ENCODE measurements at places on chromosomes 6 and 20. TPM values are rescaled to one million over a fixed set of nuclear protein-coding genes. Genes with fewer than 3 reads are reported as not detected.

DNA sequence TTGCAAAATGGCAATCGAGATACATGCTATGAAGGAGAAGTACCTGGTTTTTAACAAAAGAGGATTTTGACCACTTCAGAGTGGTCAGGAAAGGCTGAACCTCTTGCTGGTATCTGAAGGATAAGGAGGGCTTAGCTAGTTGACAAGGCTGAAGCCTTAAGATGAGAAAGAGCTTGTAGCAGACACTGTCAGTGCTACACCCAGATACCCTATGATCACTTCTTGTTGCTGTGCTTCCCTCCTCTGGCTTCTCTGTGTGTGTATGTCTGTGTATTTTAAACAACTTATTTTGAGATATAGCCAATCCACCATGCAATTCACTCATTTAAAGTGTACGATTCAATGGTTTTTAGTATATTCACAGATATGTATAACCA, 38.9 kb upstream of the TGM2 start:
- H3K4me1 ChIP-seq: peaks cover 4% of the 10 kb centered on the region
- H3K27me3 ChIP-seq: no peaks in the 10 kb centered on the region
- no peaks in the 10 kb centered on the region for H3K36me3 ChIP-seq
- no peak for DNase-seq
- H3K27ac ChIP-seq: no peak overlapping the region

DNA sequence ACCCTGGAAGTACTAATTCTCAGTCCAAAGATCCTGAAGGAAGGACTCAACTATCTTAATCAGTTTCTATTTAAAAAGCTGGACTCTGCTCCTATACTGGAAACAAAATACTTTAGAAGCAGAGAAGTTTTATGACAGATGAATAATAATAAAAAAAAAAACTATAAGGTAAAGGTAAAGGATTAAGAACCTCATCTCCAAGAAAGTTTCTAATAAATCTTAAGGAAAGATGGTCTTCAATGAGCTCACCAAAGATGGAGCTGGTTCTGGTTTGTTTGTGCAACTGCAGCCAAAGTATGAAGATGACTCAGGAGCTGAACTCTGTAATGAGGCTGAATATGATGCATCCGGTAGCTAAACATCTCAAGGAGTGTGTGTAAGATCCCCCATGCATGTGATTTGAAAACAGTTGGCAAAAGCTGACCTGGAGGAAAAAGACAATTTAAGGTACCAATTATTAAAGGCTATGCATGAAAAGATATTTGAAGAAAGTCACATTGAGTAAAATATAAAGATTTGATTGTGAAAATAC, 25.2 kb downstream of the MED23 start:
- H3K36me3 ChIP-seq: peaks cover 100% of the 10 kb centered on the region
- H3K4me1 ChIP-seq: no peaks in the 10 kb centered on the region
- H3K27ac ChIP-seq: no peak overlapping the region

- no peaks in the 10 kb centered on the region for H3K27me3 ChIP-seq
- DNase-seq: no peak
- H3K4me3 ChIP-seq: no peak overlapping the region
Measured at GRCh38 chr6:87366072-87366827, 21.6 kb downstream of the C6orf163 start.

DNA sequence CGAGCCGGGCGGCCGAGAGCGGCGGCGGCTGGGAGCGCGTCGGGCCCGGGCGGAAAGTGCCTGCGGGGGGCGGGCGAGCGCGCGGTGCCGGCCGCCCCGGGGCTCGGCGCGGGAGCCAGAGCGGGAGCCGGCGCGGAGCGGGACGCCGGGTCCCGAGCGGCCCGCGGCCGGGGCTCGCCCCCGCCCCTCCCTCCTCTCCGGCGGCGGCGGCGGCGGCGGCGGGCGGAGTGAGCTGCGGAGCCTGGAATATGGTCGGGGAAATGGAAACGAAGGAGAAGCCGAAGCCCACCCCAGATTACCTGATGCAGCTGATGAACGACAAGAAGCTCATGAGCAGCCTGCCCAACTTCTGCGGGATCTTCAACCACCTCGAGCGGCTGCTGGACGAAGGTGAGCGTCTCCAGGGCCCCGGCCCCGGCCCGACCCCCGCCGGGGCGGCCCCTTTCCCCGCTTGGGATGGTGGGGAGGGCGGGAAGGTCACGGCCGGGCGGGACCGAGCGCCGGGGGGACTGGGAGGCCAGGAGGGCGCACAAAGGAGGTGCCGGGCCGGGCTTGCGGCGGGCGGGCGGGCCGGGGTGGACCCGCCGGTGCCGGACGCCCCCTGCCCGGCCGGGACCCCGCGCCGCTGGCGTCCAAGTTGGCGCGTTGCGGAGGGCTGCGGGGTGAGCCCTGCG, 565 bp downstream of the QKI start:
- H3K4me3 ChIP-seq: peak overlapping the region; percentile 98
- peak overlapping the region; percentile 99 for H3K27ac ChIP-seq
- no peaks in the 10 kb centered on the region for H3K27me3 ChIP-seq
- DNase-seq: no peak
- H3K36me3 ChIP-seq: no peaks in the 10 kb centered on the region

- peak overlapping the region; percentile 94 for H3K27ac ChIP-seq
- no peaks in the 10 kb centered on the region for H3K27me3 ChIP-seq
- H3K4me3 ChIP-seq: peak overlapping the region; percentile 91
- peak; percentile 81 for DNase-seq
Measured at GRCh38 chr6:42045538-42046460, 4.5 kb upstream of the TAF8 start.

GRCh38 chr6:70118670-70119069, 184.2 kb downstream of the COL9A1 start:
- no peaks in the 10 kb centered on the region for H3K4me1 ChIP-seq
- no peaks in the 10 kb centered on the region for H3K36me3 ChIP-seq
- H3K27me3 ChIP-seq: no peaks in the 10 kb centered on the region
- H3K27ac ChIP-seq: no peak overlapping the region
- no peak for DNase-seq
- H3K4me3 ChIP-seq: no peak overlapping the region

DNA sequence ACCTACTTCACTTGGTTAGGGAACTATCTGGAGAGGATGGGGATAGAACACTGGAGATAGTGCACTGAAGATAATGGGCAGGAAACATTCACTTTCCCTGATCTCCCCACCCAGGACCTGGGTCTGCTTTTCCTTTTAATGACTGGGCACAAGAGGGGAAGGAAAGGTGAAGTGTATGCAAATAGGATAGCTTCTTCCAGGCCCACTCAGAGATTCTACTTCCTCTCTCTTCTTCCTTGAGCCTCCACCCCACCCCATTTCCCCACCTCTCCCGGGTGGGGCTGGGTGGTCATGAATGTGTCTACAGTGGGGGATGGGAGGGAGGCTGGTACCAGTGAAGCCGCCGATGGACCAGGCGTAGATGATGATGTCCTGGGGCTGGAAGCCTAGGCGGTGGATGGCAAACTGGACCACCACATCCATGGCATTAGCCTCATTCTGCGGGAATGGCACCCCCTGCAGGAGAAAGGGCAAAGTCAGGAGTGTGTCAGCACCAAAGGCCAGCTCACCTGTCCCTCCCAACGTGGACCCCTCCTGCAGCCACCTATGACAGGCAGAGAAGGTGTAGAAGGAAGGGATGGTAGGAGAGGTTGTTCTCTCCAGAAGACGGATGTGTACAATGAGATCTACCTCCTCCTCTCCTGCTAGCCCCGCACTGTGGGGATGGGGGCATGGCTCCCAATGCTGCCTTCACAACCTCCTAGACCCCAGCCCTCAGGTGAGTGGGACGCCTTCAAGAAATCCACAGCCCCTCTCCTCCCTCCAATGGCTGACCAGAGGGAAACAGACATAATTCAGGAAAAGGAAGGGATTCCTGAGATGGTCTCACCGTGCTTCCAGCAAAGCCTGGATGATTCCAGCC, 8.6 kb upstream of the LY6G5C start:
- H3K27ac ChIP-seq: no peak overlapping the region
- H3K4me3 ChIP-seq: no peak overlapping the region
- no peaks in the 10 kb centered on the region for H3K4me1 ChIP-seq
- no peaks in the 10 kb centered on the region for H3K27me3 ChIP-seq

ADGRG6 gene
- total RNA-seq: 22.3 TPM

TFAP2C gene
- 29.6 TPM for total RNA-seq

Measured in esophagus squamous epithelium (tissue), 5 donors.